NCI-H524 (cell line): ENCODE measurements at places on chromosomes 12 and 14.

DNA sequence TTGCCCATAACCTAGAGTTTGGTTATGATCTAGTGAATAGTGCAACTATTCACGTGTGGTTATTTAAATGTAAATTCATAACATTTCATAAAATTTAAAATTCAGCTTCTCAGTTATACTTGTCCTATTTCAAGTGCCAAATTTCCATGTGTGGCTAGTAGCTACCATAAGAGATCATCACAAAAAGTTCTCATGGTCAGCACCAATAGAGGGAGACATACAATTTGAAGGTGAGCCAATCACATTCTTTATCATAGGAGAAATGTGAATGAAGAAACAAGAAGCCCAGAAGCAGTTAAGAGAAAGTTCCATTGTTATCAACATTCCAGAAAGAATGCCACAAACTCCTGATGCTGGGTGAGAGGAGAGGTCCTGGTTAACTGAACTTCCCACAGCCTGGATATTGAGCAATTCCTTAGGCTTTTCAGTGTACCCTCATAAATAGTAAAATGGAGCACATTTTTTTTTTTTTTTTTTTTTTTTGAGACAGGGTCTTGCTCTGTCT is 892.9 kb upstream of the USP15 start:
- DNase-seq: no peak

DNA sequence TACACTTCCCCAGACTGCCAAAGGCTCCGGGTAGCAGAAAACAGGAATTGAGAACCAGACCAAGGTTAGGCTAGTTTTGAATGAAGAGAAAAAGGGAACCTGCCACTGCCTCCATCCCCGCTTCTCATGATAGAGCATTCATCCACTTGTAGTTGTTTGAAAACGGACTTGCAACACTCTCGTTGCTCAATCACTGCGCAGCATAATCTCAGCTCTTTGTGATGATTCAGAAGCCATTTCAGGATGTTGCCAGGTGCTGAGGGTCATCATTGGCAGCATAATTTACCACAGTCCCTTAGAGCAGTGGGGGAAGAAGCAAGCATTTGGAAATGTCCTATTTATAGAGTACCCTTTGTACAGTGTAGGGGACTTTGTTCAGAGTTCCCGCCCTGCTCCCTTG is 25.6 kb downstream of the KCNK13 start:
- DNase-seq: no peak

DNA sequence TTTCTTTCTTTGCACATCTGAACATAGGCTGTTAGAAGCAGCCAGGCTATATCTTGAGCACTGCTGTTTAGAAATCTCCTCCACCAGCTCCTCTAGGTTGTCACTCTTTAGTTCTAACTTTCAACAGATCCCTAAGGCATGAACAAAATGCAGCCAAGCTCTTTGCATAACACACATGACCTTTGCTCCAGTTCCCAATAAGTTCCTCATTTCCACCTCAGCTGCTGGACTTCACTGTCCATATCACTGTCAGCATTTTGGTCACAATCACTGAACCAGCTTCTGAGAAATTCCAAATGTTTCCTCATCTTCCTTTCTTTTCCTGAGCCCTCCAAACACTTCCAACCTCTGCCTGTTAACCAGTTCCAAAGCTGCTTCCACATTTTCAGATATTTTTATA is 27.6 kb upstream of the C14orf132 start:
- DNase-seq: no peak

DNA sequence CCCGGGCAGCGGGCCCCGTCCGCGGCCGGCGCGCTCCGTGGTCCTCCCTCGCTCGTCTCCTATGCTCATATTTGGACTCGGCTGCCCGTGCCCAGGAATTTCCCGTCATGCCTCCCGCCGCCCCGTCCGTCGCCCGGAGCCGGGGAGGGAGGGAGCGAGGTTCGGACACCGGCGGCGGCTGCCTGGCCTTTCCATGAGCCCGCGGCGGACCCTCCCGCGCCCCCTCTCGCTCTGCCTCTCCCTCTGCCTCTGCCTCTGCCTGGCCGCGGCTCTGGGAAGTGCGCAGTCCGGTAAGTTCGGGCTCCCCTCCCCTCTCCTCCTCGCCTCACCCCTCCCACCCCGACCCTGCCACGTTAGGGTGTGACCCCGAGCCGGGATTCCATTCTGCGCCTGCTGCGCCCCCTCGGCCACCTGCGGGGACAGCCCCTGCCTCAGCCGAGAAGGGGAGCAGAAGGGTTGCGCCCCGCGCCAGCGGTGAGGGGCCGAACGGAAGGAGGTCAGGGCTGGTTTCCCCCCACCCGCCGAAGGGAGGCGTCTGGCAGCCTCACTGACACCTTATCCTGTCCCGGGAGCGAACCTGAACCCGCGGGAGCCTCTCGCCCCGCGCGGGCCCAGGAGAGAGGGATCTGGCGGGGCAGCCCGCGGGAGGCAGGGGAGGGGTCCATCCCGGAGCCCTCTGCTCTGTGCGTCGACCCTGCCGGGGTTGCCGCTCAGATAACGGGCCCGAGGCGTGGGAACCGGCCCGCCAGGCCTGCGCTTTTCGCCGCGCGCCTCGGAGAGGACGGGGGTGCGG is at the start of gene MSRB3:
MSRB3 (plus strand) TSS at position 108 of the 793 bp plus-strand sequence. CDS start 29,897 bp downstream, outside the sequence.
- DNase-seq: peak; percentile 24

- no peak for DNase-seq
Observed at GRCh38 chr12:106308611-106309010, 6.1 kb downstream of the TCP11L2 start.

DNA sequence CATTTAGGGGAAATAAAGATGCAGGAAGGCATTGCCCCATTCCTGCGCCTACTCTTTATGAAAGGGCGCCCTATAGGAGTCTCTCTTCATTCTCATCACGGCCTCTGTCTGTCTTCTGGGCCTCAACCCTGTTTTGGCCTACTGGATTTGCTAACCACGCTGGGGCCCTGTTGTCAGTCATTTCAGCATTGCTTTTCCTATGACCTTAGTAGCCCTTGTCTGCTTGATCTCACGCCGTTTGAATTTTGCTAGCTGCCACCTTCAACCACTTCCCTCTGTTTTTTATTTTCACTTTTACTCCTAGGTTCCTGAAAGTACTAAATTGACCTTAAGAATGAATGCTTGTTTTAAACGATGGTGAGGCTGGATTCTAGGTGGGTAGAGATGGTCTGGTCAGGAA is 139.0 kb downstream of the SYNE2 start:
- no peak for DNase-seq

DNA sequence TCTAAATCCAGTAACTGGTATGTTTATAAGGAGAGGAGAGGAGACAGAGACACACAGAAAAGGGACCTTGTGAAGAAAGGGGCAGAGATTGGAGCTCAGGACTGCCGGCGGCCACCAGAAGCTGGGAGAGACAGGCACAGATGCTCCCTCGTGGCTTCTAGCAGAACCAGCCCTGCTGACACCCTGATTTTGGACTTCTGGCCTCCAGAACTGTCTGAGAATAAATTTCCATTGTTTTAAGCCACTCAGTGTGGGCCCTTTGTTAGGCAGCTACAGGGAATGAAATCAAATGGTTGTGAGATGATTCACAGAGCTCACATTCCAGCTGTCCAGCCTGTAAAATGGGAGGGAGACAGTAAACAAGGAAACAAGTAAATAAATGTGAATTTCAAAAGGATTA is 47.6 kb downstream of the TMEM132C start:
- no peak for DNase-seq

- DNase-seq: no peak
Observed at GRCh38 chr14:61752626-61753025, 9.6 kb upstream of the SNAPC1 start.

DNA sequence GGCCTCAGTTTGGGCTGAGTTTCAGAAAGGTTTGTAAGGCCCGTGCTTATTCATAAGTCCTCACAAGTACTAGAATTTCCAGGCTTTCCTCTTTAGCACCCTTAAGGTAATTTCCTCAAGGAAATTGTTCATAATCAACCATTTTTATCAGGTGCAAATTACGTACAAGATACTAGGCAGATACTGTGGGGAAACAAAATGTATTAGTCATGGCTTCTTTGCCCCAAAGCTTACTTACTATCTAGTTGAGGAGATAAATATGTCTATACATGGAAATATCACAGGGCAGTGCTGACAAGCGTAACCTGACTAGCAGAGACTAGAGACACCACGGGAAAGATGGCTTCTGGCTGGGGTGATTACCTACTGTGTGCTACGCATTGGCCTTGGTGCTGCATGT is 22.5 kb downstream of the MAX start:
- DNase-seq: no peak

DNA sequence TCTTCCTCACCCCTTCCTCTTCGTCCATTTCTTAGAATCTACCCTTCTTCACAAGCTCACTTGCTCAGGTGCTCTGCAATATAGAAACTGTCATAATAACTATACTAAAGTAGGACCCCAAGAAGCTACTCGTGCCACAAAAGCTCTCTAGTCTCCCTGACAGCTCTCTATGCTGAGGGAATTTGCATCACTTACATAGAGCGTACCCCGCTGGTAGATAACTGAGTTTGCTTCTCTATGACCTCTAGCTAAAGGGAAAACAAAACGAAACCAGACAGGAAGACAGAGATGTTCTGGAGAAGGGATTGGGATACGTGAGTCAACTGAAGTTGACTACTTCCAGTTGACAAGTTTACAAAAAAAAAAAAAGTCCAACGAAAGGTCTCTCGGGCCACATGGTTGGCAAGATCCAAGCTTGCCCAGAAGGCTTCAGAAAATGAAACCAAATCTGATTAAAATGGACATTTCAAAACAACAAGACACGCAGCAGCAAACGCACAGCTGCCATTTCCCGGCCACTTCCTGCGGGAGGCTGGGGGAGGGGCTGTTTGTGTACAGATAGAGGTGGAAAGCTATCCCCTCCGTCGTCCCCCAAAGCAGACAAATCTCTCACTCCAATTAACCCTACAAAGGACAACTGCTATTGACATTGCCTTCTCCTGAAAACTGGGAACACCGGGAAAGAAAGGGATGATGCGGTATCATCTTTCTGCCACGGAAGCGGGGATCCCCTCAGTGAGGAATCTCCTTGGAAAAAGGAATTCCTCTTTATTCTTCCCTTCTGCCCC is 1.3 kb downstream of the BAZ2A start:
- peak; percentile 6 for DNase-seq

- DNase-seq: no peak
Observed at GRCh38 chr12:89679631-89680030, 29.0 kb downstream of the ATP2B1 start.

DNA sequence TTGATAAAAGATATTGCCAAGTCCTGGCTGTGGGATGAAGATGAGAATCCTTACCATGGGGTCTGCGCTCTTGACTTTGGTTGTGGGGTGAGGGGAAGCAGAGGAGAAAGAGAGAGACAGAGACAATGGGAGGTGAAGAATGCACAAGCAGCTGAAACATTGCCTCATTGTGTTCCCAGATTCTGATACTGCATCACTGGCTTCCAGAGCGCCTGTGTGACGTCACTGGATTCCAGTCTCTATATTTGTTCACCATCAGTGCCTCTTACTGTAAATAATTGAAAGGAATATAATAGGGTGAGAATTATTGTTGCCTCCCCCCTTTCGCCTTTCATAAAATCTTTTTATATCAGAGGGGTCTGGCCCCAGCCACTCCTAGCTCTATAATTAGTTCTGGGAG is 188.9 kb upstream of the NTF3 start:
- no peak for DNase-seq

- no peak for DNase-seq
Observed at GRCh38 chr12:87815771-87816585, 213.2 kb downstream of the C12orf50 start.

DNA sequence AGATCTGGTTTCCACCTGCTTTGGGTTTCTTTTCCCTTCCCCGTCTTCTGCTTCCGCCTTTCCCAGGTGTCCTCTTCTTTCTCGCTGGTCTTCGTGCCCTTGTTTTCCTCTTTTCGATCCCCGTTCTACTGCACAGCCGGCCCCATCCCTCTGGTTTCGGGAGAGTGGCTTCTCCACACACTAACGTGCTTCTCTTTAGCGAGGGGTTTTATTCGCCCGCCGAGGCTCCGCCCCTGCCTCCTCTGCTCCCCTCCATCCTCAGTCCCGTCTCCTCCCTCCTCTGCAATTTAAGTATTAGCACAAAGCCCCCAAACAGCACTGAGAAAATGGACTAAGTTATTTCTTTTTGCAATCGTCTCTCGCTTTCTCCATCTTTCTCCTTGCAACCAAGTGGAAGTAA is at the start of gene SLC7A8:
SLC7A8 (minus strand) TSS at position 182 of the 400 bp plus-strand sequence. CDS start 746 bp downstream, outside the sequence.
- peak; percentile 61 for DNase-seq

- DNase-seq: peak; percentile 28
Observed at GRCh38 chr14:20679907-20680306, 4.5 kb upstream of the RNASE4 start.

DNA sequence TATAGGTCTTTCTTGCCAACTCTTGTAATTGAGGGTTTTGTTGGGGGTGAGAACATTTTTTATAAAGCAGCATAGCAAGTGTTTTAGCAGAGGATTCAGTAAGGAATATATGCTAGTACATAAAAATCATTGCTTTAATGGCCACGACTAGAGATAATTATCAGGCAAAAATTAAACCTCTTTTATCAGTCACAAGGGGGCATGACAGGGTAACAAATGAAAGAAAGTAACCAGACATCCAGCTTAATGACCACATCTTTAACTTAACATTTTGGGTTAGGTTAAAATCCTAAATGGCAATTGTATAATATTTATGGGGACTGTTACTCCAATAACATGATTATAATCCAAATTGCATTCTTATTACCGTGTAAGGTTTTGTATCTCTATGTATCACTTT is 119.6 kb downstream of the LRRIQ1 start:
- DNase-seq: peak; percentile 18

DNA sequence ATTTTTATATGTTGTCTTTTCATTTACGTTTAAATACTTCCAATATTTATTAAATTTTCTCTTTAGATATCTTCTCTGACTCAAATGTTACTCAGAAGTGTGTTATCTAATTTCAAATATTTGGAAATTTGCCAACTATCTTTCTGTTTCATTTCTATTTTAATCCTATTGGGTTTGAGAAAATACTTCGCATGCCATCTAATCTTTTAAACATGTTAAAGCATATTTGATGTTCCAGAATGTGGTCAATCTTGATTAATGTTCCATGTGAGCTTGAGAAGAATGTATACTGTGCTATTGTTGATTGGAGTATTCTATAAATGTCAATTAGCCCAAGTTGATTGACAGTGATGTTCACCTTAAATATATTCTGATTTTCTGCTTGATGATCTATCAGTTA is 11.9 kb upstream of the DCN start:
- no peak for DNase-seq

GRCh38 chr14:28407031-28407825 is 359.4 kb upstream of the FOXG1 start:
- DNase-seq: peak; percentile 63

DNA sequence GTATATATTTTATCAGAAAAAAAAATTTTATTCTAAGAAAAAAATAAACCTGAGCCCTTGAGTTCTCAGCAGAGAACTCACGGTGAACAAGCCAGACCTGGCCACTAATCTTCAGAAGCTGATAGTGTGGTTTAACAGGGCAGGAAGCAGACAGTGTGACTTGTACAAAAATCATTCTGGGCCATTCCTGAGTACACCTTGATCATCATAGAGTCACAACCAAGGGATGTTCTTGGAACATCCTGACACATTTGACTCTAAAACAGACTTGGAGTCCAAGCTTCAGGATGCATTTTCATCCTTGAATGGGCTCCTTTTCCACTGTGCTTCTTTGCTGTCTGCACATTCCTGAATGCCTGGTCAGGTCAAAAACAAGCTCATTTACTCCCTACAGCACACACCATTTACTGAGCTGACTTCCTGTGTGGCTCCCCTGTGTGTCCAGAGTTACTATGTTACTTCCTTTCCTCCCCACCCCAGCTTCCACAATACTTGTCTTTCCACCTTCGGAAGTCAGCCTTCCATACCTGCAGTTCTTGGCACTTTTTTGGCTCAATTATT is 112.0 kb downstream of the ANO6 start:
- no peak for DNase-seq

- no peak for DNase-seq
Observed at GRCh38 chr14:69921052-69921451, 41.8 kb downstream of the SMOC1 start.
